ENCODE measurements at places on chromosomes 7 and 10.

DNA sequence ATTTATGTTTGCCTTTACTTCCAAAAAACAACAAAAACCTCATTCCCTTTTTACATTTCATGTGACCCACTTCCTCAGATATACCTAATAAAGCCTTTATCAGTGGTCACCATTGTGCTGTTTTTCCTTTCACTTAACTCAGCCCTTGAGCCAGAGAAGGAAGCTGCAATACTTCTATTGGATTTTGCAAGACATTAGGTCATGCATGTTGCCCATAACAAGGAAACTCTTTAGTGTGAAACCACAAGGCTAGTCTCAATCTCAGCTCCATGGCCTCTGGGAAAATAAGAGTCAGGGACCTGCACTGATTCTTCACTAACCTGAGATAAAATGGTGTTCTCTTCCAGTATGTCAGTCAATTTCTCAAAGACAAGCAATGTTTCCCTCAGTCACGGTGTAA, 27.8 kb downstream of the STEAP4 start:
- no peak for DNase-seq

- DNase-seq: no peak
These were observed 39.4 kb upstream of the GDF10 start for GRCh38 chr10:47260505-47261111.

DNA sequence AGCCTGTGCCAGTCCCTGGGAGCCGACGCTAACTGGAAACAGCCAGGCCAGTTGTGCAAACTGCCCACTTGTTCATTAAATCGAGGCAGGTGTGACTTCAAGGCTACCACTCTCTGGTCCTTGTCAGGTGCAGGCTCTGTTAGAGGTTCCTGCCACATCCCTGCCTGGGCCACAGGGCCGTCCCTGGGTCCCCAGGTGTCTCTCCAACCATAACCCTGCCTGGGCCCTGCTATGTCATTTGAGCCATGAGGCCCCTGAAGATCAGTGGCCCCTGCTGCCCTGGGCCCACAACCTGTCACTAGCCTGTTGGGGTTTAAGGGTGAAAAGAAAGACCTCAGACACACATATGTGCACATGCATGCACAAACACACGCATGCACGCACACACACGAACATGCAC, 326.9 kb downstream of the TNS3 start:
- DNase-seq: no peak

DNA sequence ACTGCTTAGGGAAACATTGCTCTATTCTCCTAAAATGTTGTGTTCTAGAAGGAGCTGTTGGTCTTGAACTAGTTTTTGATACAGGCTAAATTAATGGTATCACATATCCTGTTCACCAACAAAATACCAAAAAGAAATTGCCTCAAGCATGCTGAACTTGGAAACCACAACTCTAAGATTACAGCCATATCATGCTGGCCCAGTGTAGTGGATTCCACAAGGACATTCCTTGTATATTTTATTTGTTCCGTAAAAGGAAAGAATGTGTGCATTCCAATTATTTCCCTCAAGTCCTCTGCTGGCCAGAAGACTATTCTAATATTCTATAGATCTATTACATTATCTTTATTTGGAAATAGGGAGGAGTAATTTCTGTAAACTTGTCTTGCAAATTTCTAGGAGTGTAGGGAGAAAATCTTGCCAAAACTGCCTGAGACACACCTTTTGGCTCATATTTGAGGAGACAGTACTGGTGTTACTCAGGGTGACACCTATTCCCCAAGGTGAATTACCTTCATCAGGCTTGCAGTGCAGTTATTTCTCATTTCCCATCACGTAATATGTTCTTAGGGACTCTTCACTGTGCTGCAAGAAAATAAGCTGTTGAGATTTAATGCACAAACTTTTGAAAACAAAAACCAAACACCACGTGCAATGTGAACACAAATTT, 1.9 kb upstream of the NEBL start:
- no peak for DNase-seq

DNA sequence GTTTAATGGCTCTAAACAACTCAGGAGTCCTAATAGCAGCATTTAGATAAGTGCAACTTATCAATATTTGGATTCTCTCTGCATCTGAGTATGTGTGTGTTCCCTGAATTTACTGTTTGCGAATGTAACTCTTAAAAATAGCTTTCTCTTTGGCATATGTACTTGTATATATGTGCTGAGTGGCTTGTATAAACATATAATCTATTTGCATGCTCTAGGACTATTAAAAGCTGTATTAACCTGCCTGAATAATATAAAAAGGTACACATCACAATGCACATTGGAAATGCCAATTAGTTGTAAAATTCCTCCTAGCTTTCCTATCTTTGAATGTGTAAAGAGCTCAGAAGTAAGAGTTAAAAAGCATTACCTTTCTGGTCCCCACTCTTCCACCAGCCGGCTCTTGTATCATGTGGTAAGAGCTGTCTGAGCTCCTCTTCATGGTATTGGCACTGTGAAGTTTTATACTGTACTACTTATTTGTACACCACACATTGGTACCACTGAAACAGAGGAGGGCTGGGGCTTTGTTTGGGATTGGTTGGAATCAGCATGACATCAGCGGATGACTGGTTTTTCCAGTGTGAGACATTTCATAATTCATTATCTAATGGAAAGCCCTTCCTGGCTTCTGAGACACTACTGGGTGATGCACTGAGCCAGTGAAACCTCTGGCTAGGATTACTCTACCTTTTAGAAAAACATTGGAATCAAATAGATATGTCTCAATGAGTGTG, at the start of gene INHBA:
INHBA (minus strand) TSS at position 456 of the 737 bp plus-strand sequence. CDS start 2,716 bp downstream, outside the sequence.
- DNase-seq: no peak

- DNase-seq: no peak
These were observed 56.2 kb downstream of the CUL1 start for GRCh38 chr7:148754912-148755311.

GRCh38 chr7:47513741-47514241, 68.1 kb downstream of the TNS3 start:
- no peak for DNase-seq
